ENCODE measurements at places on chromosomes 7 and 10. TPM values are rescaled to one million over a fixed set of nuclear protein-coding genes. Genes with fewer than 3 reads are reported as not detected.

Gene UCMA
- total RNA-seq: not detected

Gene TWIST1
- 101 TPM for total RNA-seq

Gene ATOH7
- not detected for total RNA-seq

Gene POLR2J2
- 8.3 TPM for total RNA-seq

Gene HOXA6
- 5.0 TPM for total RNA-seq

Gene SH2B2
- total RNA-seq: 2.1 TPM

Gene HACD1
- total RNA-seq: 26.8 TPM

Gene STK32C
- total RNA-seq: 14.5 TPM

Gene HOXA1
- 1.5 TPM for total RNA-seq

Gene IFIT1B
- total RNA-seq: not detected

Gene NKX2-3
- not detected for total RNA-seq

Gene HELLS
- total RNA-seq: 9.4 TPM

Gene ANKRD7
- total RNA-seq: 1.8 TPM

Gene CYP26C1
- total RNA-seq: under 0.01 TPM

Gene FXYD4
- not detected for total RNA-seq

Gene INMT
- total RNA-seq: 1.5 TPM

Gene CPXM2
- 0.36 TPM for total RNA-seq

Gene GPR15LG
- not detected for total RNA-seq

Gene EN2
- total RNA-seq: under 0.01 TPM

Gene TFEC
- total RNA-seq: under 0.01 TPM

Gene OR2A12
- not detected for total RNA-seq

Gene TMEM176B
- total RNA-seq: not detected

Gene CD36
- total RNA-seq: 22.8 TPM

Gene GFRA1
- 76.6 TPM for total RNA-seq

Gene CLDN4
- 0.59 TPM for total RNA-seq

Gene ZNF679
- total RNA-seq: not detected

Gene INHBA
- 97.8 TPM for total RNA-seq

Gene ASZ1
- total RNA-seq: not detected

Gene SLC39A12
- total RNA-seq: not detected

Gene SSC4D
- 0.88 TPM for total RNA-seq

Gene LRRTM3
- total RNA-seq: not detected

Gene CTAGE8
- 2.4 TPM for total RNA-seq

Gene TRIM74
- total RNA-seq: not detected

Gene CNTNAP2
- total RNA-seq: 7.6 TPM

Gene FRMPD2
- 0.59 TPM for total RNA-seq

Gene ASNS
- 114 TPM for total RNA-seq

Gene MPP7
- 2.2 TPM for total RNA-seq

Gene GPR26
- total RNA-seq: not detected

Gene OPN1SW
- total RNA-seq: not detected

Gene NUTM2B
- total RNA-seq: 0.88 TPM

Gene ANKRD30A
- not detected for total RNA-seq

Gene STEAP4
- 5.4 TPM for total RNA-seq

Gene FAM170B
- not detected for total RNA-seq

Gene NMT2
- 61.0 TPM for total RNA-seq

Gene KLF14
- total RNA-seq: not detected

Gene ZNF394
- total RNA-seq: 34.7 TPM

Gene MBL2
- under 0.01 TPM for total RNA-seq

All from osteoblast (primary cell).